ENCODE measurements at places on chromosomes 2 and 18.

- DNase-seq: no peak
Observed at GRCh38 chr2:191979221-191979730, 132.4 kb upstream of the CAVIN2 start.

- DNase-seq: no peak
Observed at GRCh38 chr2:236888794-236889780, 196.6 kb upstream of the COPS8 start.

GRCh38 chr2:217383620-217384019 lies 523.8 kb upstream of the TNP1 start:
- no peak for DNase-seq

DNA sequence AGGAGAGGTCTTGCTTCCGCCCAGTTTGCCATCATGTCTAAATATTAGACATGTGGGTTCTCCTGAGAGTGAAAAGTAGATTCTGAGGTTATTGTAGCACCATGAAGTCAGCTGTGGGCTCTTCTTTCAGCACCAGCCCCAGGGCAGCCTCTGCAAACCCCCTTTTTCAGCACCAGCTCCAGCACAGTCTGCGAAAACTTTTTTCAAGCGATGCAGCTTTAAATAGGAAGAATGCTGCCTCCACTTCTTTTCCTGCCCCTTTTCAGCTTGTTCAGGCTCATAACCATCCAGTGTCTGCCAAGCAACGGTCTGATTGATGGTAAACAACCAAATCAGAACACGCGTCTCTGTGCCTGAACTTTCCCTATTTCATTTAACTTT lies at the start of gene COL5A2:
Gene COL5A2, minus strand, starts transcription at position 192 of the 381 bp plus-strand sequence. Its CDS starts 157 bp downstream, at position 35.
- DNase-seq: no peak

DNA sequence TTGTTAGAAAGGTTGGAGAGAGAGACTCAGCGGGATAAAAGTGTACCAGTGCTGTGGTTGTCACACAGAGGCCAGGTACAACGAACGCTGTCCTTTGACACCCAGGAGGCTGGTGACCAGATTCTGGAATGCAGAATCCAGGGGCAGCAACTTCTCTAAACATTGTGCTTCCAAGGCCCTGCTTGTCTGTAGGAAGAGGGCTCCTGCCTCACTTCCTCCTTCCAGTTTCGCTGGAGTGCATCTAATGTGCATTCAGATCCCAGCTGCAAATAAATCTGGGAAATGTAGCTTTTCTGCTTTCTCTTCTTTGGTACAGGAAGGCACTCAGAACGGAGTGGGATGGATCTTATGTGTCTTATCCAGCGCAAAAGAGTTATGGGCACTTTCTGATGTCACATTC lies 171.8 kb upstream of the ATP5MC3 start:
- no peak for DNase-seq

- peak; percentile 68 for DNase-seq
Observed at GRCh38 chr2:9378433-9379390, 44.6 kb downstream of the ITGB1BP1 start.

- no peak for DNase-seq
Observed at GRCh38 chr2:18009891-18010290, 131.4 kb downstream of the KCNS3 start.

DNA sequence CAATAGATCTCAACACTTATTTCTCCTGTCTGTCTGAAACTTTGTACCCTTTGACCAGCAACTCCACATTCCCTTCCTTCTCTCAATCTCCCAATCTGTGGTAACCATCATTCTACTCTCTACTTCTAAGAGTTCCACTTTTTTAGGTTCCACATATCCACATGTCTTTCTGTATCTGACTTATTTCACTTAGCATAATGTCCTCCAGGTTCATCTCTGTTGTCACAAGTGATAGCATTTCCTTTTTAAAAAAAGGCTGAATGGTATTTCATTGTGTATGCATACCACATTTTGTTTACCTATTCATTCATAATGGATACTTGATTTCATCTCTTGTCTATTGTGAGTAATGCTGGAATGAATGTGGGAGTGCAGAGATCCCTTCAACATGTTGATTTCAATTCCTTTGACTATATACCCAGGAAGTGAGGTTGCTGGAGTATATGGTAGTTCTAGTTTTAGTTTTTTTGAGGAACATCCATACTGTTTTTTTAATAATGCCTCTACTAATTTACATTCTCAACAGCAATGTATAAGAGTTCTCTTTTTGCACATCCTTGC lies 18.8 kb upstream of the MMADHC start:
- DNase-seq: no peak

DNA sequence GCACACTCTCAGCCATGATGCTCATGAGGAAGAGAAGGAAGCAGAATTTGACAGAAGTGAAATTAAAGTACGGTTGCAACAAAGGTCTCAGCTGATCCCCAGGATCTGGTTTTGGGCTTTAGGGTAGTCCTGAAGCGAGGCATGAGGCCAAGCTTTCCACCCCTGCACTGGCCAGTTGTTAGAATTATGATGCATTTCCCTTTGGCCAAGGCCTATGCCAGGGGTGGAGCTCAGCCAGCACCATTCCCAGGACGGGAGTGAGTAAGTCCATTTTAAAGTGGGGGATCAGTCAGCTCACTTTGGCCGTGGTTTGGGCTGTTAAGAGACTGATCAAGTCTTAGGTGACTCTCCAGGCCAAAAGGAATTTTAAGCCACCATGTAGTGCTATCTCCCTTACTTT lies 314.5 kb upstream of the MMADHC start:
- DNase-seq: peak; percentile 12

GRCh38 chr2:1731963-1732768 lies 12.1 kb downstream of the PXDN start:
- DNase-seq: peak; percentile 57

DNA sequence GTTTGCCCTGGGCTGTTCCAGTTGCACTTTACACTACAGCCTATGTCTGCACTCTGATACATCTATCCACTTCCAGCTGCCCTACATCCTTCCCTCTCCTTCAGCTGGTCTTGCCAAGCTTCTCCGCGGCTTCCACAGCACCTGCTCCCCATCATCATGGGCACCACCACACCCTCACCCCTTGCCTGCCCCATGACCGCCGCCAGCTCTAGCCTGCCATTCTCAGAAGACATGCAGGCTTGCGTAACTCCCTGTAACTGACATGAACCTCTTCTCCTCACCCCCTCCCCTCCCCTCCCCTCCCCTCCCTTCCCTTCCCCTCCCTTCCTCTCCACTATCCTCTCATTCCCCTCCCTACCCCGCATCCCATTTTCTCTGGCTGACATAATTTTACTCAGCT lies 46.0 kb downstream of the PAX8 start:
- no peak for DNase-seq

- DNase-seq: no peak
Observed at GRCh38 chr18:79382681-79383387, 12.9 kb upstream of the NFATC1 start.

GRCh38 chr2:156437272-156437930 lies 1.2 kb downstream of the GPD2 start:
- peak; percentile 55 for DNase-seq

DNA sequence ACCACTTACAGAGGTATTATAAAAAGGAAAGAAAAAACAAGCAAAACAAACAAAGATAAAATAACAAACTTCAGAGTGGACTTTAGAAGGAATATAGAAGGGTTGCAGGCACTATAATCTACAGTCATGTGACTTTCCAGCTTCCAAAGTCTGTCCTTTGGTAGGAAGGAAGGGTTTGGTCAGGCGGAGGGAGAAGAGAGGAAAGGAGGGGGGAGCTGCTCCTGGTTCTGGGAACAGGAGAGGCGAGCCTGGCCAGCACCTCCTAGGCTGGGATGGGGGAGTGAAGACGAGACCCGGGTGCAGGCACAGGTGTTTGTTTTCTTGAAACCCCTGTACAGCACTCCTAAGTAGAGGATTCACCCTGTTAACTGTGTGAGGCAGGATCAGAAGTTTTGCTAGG lies 53.8 kb upstream of the GATA6 start:
- no peak for DNase-seq

GRCh38 chr2:225468131-225468530 lies 68.6 kb downstream of the NYAP2 start:
- DNase-seq: no peak

DNA sequence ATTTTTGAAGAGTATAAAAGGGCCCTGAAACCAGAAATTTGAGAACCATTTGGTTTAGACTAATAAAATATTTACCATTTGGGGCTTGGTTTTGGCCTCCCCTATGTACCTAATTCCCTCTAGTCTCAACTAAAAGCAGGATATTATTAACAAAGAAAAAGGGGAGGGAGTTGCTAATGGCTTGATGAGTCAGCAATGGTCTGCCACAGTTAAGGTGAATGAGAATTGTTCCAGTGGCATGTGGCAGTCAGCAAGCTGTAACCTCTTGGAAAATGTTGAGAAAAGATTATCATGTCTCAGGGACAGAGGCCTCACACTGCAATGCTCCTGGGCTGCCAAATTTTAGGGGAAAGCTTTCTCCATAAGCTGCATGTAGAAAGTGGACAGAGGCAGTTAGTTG lies 20.1 kb upstream of the SLC39A10 start:
- DNase-seq: peak; percentile 16

DNA sequence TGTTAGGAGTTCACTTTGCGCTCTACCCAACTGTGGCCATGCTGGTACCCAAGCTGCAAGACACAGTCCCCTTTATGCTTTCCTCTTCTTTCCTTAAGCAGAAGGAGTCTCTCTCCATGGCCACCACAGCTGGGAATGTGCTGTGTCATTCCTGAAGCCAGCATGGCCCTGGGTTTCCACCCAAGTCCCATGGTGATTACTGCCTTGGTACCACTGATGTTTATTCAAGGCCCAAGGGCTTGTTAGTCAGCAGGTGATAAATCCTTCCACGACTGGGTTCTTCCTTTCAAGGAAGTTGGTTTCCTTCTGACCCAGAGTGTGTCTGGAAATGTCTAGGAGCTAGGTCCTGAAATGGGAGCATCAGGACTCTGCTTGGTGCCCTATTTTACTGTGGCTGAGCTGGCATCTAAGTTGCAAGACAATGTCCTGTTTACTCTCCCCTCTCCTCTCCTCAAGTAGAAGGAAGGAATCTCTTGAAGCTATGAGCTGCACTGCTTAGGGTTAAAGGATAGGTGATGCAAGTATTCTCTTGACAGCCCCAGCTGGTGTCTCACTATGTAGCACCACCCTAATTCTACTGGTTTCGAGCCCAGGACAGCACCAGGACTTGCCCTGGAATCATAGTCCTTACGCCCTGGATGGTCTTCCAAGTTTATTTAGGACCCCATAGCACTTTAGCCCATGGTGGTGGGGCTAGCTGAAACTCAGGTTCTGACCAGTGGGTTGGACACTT lies 18.7 kb upstream of the NUP35 start:
- no peak for DNase-seq

DNA sequence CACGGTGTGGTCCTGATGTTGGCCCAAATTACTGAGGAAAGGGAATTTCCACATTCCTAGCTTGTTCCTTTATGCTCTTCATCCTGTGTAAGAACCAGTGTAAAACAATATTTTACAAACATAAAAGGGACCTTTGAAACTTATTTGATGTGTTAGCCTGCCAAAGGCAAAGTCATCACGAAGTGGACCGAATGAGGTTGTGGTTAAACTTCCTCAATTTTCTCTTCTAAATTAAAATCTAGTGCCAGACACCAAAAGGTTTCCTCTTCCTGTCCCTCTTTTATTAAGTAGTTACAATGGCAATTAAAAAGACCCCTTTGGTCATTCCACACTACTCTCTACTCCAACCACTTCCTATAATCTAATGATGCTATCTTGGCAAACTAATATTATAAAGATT lies 279.8 kb downstream of the AFF3 start:
- DNase-seq: no peak

- peak; percentile 5 for DNase-seq
Observed at GRCh38 chr2:138716183-138716582, 64.0 kb downstream of the NXPH2 start.

DNA sequence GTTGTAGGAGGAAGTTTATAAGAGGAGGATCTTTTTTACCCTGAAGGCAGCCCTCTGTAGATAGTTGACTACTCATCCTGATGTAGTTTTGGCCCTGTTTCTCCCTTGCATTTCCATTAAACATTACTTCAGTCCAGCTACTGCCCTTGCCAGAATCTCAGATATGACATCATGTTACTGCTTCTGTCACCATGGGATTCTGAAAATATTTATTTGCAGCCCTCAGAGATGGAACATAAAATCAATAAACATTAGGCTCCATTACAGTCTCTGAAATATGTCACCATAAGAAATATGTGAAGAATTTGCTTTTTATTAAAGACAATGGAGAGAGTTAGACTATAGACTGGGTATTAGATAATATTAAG lies 68.7 kb upstream of the STK39 start:
- DNase-seq: no peak

GRCh38 chr2:86807468-86808275 lies 17.0 kb upstream of the CD8A start:
- DNase-seq: peak; percentile 52

DNA sequence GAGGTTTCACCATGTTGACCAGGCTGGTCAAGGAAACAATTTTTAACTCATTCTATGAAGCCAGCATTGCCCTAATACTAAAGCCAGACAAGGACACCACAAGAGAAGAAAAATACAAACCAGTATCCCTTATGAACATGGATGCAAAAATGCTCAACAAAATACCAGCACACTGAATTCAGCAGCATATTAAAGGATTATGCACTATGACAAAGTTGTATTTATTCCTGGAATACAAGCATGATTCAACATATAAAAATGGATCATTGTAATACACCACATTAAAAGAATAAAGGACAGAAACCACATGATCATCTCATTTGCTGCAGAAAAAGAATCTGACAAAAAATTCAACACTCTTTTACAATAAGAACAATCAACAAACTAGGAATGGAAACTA lies 138.7 kb downstream of the RAB3GAP1 start:
- no peak for DNase-seq

DNA sequence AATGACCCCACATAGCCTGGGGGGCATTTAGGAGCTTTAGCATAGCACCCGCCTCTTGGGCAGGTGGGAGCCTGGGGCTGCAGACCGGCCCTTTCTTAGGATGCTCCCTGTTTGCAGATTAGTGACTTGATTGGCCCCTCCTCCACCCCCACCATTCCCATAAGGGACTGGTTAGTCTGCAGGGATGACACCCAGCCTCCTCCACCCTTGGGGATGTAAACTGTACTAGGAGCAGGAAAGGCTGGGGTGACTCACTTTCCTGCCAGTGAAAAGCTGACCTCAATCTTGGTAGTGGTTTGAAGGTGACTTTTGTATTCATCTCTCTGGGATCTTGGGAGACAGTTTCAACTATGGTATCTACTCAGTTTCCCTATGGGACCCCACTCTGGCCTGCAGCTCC lies 24.2 kb downstream of the CTIF start:
- DNase-seq: peak; percentile 79

GRCh38 chr2:9980520-9980919 lies 29.0 kb downstream of the GRHL1 start:
- DNase-seq: no peak

- DNase-seq: no peak
Observed at GRCh38 chr2:138504546-138505235, 3.1 kb downstream of the SPOPL start.
